ENCODE measurements at places on chromosomes 11 and 22.

DNA sequence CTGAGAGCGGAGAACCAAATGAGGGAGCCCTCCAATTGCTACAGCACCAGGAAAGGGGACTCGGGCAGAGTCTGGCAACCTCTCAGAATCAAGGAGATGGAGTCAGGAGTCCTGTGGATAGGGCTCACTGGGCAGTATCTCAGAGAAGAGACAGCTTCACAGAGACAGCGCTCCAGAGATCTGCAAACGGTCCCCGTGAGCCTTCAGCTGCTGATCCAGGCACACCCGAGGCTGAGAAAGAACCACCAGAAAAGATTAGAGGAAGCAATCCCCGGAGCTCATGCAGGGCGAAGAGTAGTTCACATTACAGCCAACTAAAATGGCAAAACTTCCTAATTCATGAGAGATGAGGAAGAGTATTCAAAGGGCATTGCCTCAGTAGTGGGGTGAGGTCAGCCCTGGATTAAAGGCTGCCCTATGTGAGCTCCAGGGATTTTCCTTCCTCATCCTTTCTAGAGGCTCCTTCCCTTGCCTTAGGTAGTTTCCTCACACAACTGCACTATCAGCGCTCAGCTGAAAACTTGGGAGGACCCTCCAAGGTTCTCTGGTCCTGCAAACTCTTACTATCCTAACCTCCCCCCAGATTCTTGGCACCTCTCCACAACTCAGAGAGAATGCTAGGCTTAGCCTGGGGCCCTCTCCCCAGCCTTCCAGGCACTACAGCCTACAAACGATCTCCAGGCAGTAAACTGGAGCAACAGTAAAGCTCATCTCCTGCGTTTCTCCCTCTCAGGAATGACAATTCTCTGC, 23.7 kb downstream of the SCN4B start:
- no peak for DNase-seq

DNA sequence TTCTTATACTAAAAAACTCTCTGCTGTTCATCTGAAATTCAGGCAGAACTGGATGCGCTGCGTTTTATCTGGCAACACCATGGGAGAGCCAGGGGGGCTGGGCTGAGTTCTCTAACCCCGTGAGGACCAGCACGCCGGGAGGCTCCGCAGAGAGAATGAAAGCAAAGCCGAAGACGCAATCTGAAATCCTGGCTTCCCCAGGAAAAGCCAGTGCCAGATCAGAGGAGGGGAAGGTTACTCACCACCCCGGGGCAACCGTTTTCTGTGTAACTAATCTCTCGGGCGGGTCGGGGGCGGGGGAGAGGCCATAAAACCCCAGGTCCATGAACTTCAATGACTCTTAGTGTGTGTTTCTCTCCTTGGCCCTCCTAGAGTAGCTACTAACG, 99.4 kb downstream of the SHANK2 start:
- DNase-seq, result peak; percentile 79

DNA sequence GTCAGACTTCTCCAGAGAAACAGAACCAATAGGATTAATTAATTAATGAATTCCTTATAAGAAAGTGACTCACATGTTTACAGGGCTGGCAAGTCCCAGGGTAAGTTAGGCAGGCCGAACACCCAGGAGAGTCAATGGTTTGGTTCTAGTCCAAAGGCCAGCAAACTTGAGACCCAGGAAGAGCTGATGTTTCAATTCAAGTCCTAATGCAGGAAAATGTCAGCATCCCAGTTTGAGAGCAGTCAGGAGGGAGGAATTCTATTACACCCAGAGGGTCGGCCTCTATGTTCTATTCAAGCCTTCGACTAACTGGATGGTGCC, 466.0 kb downstream of the INSC start:
- no peak for DNase-seq

DNA sequence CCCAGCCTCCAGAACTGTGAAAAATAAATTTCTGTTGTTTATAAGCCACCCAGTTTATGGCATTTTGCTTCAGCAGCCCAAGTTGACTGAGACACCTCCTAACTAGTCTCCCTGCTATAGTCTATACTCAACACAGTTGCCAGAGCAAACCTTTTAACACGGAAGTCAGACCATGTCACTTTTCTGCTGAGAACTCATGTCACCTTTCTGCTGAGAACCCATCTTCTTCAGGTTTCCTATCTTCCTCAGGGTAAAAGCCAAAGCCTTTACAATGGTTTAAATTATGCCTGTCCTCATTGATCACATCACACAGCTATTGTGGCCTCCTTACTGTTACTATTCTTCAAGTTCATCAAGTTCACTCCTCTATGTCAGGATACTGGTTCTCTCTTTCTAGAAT, 74.3 kb upstream of the SOX6 start:
- no peak for DNase-seq

DNA sequence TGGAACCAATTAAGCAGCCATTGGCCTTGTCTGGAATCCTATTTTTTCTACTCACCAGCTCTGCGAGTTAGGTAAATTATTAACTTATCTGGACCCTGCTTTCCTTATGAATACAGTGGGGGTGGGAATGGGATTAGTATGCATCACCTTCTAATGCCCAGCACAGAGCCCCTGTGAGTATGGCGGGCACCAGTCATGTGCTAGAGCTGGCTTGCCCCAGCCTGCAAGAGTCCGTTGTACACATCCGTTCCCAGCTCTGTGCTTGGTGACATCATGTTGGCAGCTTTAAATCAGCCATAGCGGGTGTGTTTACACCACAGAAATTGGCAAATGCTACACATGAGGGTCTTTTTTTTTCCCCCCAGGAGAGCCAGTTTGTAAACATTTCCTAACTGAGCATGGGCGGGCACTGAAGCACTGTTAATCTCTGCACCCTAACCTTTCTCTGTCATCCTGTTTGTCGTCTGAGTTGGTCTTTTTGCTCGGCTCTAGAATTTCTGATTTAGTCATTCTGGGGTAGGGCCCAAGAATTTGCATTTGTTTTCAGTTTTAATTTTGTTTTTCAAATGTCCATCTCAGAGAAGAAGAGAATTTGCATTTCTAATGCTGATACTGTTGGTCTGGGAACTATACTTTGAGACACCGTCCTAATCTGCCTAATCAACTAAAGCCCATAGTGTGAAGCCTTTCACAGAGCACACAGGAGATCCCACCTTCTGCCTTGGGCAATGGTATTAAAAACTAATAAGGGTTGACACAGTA, 130.3 kb upstream of the TBCEL start:
- DNase-seq, result no peak

DNA sequence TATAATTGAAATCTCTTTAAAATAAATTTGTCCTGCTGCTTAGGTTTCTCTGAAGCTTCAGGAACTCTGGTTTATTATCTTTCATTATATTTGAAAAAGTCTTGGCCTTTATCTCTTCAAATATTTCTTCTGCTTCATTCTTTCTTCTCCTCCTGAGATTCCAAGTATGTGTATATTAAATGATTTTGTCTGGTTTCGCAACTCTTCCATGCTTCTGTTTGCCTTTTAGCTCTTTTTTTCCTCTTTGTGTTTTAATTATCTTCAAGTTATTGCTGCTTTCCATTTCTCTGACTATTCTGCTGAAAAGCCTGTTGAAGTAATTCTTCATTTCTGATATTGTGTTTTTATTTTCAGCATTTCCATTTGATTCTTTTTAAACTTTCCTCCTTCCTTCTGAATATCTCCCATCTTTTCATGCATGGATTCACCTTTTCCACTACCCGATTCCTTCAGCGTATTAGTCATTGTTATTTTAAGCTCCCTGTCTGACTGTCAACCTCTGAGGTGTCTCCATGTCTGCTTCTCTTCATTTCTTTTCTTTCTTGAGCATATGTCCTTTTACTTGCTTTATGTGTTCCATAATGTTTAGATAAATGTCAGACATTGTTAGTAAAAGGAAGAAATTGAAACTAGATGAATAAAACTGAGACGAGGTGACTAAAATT, 46.6 kb upstream of the CTSC start:
- DNase-seq, result no peak

- DNase-seq, result no peak
These were observed 92.0 kb downstream of the JRKL start for GRCh38 chr11:96481771-96482170.

GRCh38 chr11:69397732-69398131, 83.7 kb upstream of the LINC01488 start:
- no peak for DNase-seq

DNA sequence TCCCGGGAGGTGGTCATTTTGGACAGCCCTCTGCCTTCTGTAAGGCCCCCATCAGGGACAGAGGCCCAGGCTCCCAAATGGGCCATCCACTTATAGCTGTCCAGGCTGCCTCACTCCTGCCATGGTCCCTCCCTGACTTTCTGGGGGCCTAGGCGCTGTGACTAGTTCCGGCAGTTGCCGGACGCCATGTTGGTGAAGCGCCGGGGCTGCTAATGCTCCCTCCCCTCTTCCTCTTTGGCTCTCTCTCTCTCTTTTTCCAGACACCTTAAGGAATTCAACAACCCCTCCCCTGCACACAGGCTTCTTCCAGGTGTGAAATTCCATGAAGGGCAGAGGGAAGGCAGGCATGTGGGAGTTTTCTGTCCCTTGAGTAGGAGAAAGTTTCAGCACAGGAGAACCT, 445.6 kb downstream of the SOX6 start:
- no peak for DNase-seq

GRCh38 chr11:95919514-95919913, 4.4 kb downstream of the MTMR2 start:
- no peak for DNase-seq

- DNase-seq, result no peak
These were observed 12.0 kb downstream of the TMEM86A start for GRCh38 chr11:18710545-18710944.

- no peak for DNase-seq
These were observed 48.5 kb upstream of the HSPA8 start for GRCh38 chr11:123110397-123110796.

GRCh38 chr11:66126808-66127555, 56.9 kb downstream of the PACS1 start:
- DNase-seq, result peak; percentile 43

DNA sequence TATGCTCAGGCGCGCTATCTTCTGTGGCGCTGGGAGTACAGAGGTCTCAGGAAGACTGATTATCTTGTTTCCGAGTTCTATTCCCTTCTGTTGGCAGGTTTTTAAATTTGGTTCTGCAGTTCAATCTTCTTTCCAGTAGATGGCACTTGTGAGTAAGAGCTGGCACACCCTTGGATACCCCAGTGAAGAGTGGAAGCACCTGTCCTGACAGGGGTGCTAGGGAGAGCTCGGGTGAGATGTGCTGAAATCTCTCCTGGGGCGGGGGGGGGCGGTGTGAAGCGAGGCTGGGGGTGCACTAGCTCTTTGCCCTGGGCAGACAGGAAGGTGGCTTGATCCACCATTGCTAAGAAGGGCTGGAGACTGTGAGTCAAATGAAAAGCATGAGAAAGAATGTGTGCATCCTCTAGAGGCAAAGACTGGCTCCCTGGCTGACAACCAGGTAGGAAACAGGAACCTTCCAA, 679.9 kb upstream of the CCDC179 start:
- DNase-seq, result peak; percentile 43

DNA sequence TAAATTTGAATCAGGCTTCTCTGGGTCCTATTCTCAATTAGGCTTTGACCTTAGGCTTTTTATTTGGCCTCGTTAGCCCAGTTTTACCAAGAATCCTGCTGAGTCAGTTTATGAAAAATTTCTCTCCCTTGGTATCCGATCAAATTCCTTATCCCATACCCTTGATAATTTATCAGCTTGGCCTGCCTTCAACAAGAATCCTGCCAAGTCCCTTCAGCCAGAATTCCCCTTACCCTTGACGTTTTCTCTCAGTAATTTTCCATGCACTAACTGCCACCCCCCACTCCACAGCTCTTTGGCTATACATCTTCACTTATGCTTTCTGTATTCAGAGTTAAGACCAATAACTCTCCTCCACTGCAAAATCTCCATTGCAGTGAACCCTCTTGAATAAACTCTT, 811.0 kb upstream of the CCDC90B start:
- no peak for DNase-seq

GRCh38 chr11:47607380-47607779, 13.2 kb upstream of the C1QTNF4 start:
- peak; percentile 71 for DNase-seq

DNA sequence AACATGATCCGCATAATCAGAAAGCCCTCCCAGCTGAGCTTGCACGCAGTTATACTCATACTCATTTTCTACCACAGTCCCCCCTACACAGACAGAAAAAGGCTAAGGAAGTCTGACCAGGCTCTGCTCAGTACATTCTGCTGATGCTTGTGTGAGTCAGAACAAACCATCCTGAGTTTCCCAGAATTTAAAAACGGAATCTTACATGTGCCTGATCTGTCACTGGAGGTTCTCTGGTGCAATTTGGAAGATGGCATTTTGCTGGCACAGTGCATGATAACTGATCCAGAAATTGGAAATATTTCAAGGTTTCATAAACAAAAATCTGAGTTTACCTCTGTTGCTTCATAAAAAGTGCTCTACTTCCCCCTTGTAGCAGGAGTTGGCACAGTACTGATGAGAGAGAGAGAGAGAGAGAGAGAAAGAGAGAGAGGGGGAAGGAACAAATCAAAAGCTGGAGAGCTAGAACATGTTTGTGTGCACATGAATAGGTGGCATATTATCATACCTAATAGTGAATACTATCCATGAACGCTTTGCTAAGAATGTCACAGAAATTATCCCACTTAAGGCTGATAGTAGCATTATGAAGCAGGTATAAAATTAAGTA, 1085.3 kb downstream of the DLG2 start:
- no peak for DNase-seq

DNA sequence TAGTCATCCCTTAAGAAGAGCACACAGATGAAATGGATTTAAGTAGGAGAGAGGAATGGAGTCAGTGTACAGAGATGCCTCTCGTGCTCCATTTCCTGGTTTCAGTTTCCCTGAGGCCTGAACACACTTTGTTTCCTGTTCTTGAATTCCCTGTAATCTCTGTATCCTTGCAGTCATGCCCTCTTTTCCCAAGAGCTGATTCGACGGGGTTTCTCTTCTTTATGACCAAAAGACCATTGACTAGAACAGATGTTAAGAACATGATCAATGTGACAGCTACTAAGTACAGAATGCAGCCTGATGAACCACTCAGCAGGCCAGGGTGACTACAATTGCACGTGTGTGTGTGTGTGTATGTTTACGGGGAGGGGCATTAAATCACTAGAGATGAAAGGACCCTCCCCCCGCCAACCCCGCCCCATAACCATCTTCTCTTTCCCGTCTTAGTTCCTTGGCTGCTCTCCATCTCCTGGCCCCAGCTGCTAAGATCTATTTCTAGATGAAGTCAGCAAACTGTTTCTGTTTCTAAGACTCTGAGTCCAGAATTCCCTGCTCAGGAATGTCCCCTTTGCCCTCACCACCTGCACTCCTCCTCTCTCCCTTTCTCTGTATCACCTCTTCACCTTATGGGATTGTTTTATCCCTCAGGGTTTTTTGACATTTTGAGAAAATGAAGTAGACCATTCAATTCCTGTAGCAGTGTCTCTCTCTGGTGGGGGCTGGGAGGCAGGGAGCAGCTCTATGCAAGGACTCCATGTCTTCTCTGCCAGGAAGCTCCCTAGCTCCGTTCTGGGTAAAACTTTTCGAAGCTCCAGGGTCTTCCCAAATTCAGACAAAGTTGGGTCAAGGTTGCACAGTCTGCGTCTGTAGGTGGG, 26.0 kb downstream of the SLC22A6 start:
- DNase-seq, result no peak

DNA sequence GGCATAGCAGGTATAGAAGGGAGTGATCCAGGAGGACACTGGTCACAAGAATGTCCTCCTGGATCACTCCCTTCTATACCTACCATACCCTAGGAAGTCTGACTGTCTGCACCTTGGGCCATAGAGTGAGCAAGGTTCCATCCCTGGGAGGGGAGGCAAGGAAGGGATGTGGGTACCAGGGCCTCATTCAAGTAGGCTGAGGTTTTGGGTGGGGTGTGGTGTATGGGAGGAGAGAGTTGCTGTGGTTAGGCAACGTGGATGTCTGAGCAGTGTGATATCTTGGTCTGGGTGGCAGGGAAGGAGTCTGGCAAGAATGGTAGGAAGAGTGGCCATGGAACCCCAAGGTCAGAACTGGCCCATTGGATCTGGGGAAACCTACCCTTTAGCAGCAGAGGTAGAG, 13.2 kb downstream of the PPFIBP2 start:
- DNase-seq, result no peak

All from AG08396 (cell line).